Activated T-helper 1 cell treated with anti-CD3 and anti-CD28 coated beads, Interleukin-2, amount 50 U/mL, for 16 hours (primary cell): ENCODE measurements at places on chromosomes 1 and 21.

DNA sequence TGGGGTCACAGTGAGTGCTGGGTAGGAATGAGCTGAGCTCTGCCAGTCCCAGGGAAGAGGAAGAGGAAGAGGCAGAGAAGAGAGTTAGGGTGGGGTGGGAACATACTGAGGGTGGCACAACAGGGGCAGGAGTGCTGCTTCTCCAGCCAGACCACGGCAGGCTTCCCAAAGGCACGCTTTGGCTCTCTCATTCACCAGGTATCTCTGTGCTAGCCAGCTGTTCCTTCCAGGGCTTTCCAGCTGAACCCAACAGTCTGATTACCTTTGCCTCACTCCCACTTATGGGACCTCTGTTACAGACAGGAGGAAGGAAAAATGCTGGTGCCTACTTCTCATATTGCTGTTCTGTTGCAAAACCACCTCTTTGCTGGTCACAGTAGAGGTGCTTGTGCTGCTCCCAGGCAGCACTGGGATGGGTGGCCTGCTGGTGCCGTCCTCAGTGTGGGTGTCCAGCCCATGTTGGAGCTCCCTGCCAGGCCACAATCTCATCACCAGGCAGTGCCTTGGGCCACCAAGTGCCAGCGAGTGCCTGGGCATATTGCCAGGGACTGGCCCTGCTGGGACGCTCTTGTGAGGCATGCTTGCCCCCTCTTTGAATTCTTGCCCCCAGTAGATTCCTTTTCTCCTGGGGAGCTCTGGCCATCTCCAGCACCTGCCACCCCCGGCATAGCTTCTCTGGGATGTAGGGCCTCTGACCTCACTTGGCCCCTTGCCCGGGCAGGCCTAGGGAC, 2.1 kb downstream of the ADORA1 start:
- DNase-seq = no peak

- no peak for DNase-seq
Measured at GRCh38 chr21:45818276-45818903, 163.2 kb upstream of the COL6A1 start.

DNA sequence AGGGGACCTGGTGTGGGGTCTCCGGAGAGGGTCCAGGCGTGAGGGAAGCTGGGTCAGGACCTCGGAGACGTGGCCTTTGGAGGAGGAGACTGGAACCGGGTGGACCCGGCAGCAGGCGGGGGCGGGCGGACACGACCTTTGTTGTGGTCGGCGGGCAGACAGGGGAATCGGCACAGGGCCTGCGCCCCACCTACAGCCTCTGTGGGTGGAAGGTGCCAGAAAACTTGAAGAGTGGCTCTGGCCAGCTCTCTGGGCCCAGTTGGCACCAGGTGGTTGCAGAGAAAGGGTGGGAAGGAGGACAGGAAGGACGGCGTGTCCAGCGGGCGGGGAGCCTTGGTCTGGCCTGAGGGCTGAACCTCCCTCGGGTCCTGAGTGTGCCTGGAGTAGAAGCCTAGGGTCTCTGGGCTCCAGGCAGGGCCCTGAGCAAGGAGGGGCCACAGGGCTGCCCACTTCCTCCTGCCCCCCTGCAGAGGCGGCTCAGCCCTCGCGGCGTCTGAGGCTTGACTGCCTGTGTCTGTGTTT, 7.7 kb upstream of the TTLL10 start:
- no peak for DNase-seq

GRCh38 chr1:9385801-9386573, 93.3 kb downstream of the SPSB1 start:
- DNase-seq = no peak

- no peak for DNase-seq
Measured at GRCh38 chr1:15762546-15762945, 4.0 kb downstream of the FBLIM1 start.

GRCh38 chr1:17525996-17526686, 13.4 kb upstream of the ARHGEF10L start:
- no peak for DNase-seq

DNA sequence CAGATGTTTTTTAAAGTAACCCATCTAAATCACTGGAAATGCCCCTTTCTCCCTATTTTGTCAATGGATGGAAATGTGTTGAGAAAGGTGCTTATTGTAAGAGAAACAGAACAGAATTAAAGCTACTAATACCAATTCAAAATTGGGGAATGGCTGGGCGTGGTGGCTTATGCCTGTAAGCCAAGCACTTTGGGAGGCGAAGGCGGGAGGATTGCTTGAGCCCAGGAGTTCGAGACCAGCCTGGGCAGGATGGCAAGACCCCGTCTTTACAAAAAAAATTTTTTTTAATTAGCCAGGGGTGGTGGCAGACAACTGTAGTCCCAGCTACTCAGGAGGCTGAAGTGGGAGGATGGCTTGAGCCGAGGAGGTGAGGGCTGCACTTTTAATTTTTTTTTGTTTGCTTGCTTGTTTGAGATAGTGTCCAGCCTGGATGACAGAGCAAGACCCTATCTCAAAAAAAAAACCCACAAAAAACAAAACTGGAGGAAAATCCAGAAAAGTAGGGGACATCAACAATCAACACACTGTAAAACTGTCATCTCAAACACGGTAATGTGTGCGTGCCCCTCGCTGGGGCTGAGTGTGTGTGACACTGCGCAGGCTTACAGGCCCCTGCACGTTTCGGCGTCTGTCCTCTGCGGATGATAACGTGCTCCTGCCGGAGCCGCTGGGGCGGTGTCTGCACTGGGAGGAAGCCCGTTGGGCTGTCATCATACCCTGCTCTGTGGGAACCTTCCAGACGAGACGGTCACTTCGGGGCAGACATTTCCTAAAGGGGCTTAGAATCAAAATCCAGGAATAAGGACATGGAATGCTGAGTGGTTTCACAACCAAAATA, 11.6 kb upstream of the POFUT2 start:
- no peak for DNase-seq

DNA sequence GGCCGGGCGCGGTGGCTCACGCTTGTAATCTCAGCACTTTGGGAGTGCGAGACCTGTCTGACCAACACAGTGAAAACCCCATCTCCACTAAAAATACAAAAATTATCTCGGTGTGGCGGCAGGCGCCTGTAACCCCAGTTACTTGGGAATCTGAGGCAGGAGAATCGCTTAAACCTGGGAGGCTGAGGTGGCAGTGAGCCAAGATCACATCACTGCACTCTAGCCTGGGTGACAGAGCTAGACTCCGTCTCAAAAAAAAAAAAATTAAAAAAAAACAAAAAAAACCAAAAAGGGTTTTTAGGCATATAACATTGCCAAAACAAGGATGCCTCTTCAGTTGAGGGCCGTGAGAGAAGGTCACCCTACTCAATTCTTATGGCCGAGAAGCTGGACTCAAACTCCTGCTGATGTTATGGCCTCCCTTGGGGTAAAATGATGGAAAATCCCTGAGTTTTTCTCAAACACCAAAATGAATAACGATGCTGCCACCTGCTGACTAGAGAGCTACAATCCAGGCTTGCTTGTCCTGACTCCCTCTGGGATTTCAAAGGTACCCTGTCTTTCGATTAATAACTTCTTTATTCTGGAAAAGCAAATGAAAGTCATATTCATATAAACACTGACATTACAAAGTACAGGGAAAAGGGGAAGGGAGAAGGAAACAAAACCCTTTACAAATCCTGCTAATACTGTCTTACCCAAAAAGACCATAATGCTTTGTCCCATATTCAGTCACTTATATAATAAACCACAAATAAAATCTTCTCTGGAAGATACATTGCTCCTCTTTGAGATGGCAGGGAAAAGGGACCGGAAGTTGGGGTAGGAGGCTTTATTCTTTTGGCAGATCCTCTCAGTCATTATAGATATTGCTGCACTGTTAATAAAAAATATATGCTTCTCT, 10.7 kb downstream of the RAB42 start:
- no peak for DNase-seq

GRCh38 chr1:203346060-203346768, 4.7 kb downstream of the FMOD start:
- DNase-seq = no peak

DNA sequence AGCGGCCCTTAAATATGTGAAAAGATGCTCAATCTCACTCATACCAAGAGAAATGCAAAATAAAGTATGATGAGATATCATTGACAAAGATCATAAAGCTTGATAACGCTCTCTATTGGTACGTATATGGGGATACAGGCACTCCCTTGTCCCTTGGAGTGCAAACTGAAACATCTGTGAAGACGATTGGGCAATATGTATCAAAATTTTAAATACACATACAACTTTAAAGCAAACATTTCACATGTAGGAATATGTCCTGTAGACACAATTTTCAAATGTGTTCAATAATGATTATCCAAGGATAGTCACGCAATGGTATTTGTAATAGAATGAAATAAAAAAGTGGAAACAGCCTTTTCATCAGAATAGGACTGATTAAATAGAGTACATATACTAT, 2.0 kb upstream of the GJB3 start:
- no peak for DNase-seq

DNA sequence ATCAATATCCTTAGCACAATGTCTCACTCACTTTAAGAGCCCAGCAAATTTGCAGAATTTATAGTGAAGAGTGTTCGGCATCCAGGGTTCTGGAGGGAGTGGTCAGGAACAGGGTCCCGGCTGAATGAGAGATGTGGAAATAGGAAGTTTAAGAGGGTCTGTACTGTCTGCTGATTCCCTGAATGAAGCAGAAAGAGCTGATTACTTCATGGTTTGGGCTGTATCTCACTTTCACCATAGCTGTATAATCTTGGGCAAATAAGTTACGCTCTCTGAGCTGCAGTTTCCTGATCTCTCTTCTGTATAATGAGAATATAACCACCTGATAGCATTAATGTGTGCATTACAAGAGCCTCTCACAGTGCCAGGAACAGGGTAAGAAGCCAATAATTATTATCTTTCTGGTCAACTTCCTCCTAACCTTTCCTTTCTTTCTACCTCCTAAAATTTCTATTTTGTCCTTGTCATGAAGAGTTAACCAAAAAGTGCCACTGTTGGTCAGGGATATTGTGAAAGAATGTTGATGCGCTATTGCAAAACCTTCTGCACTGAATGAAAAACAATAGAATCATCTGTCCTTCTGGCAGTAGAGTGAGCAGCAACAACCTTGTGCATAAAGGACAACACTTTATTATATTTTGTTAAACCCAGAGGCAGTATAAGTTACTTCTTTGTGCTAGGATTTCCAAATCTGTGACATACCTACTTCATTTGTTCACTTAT, 14.7 kb upstream of the PTGFR start:
- no peak for DNase-seq

- no peak for DNase-seq
Measured at GRCh38 chr1:220441211-220441610, 86.7 kb upstream of the MARK1 start.

GRCh38 chr1:226679262-226679661, 59.8 kb downstream of the ITPKB start:
- DNase-seq = no peak

DNA sequence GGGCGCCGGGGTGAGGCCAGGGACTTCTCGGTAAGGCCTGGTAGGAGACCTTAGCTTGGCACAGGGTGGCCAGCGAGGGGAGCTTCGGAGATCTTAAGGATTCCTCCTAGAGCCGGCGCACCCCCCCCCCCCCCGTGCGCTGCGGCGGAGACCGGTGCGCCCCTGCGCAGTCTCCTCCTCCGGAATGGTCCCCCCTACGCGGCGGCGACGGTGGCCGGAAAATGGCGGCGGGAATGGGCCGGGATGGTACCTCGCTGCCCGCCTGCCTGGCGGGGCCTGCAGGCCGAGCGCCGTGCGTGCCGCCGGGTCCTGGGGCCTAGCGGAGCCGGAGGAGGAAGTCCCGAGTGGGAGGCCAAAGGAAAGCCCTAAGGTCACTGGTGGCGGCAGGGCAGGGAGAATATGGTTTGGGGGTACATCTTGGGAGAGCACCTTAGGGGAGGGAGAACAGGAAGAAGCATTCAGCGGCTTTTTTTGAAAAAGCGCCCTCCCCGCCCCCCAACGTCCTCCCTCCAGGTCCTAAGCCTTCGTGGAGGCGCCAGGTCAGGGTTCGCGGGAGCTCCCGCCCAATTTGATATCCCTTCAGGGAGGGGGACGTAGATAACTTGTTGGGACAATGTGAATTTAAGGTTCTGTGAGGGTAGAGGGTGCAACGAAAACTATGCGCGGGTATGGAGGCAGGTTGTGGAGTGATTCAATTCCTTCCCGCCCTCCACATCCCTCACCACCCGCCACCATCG, 429 bp downstream of the SRRM1 start:
- peak; percentile 42 for DNase-seq

GRCh38 chr1:17292299-17293160, 15.5 kb upstream of the PADI4 start:
- DNase-seq = no peak

DNA sequence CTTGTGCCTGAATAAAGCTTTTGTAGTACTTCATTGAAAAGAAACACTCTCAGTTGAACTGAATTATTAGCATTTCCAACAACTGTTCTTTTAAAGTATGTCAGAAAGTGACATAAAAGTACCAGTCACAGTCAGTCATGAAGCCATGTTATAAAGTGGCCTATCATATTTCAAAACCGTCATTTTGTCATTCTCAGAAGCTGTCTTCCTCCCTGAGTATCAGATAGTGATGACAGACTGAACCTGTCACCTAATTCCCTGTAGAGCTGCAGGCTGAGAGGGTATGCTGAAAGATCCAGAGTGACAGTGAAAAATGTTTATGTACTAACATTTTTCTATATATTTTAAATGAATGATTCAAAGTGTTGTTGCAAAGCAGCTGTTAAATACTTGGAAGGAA, 1121.7 kb upstream of the PRMT6 start:
- DNase-seq = no peak

DNA sequence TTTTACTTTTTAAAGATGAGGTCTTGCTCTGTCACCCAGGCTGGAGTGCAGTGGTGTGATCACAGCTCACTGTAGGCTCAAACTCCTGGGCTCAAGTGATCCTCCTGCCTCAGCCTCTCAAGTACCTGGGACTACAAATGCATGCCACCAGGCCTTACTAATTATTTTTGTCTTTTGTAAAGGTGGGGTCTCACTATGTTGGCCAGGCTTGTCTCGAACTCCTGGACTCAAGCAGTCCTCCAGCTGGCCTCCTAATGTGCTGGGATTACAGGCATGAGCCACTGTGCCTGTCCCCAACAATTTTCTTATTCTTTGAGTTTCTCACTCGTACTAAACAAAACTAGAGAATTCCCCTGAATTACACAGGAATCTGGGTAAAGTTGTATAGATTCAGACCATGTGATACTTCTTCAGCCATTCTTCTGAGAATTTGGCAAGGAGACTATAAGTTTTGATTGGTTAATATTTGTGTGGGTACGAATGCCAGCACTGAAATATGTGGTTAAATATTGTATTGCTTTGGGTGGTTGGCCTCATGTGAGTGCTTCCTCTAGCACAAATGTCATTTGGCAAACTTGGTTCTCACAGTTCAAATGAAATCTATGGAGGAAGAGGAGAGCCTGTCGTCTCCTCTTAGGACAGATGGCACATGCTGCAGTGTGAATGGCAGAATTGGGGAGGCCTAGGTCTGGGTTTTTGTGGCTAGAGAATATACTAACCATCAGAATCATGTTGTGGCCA, 104.9 kb downstream of the RUNX1 start:
- DNase-seq = no peak

- DNase-seq = no peak
Measured at GRCh38 chr1:245855846-245856730, 651.0 kb downstream of the SMYD3 start.

DNA sequence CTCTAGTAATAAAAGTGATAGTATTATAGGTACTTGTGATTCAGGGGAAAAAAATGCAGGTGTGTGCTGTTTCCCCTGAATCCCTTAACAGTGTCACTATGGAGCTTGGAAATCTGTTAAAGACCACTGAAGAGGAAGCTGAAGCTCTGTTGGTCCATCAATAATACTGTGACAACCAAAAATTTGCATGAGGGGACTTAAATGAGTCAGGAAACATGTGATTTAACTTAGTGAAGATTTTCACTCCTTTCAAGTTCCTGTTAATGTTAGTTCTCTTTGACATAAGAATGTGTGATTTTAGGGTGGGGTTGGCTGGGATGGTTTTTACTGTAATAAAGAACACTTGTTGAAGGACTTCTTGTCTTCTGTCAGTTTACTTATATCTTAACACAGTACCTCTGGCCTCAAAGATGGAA, 32.0 kb downstream of the VANGL2 start:
- DNase-seq = no peak
